ENCODE measurements at places on chromosomes 7 and 10. TPM values are rescaled to one million over a fixed set of nuclear protein-coding genes. Genes with fewer than 3 reads are reported as not detected.

Gene TEX47
- not detected for total RNA-seq

Gene OPALIN
- total RNA-seq: not detected

Gene SLC16A12
- not detected for total RNA-seq

Gene FAS
- 13.7 TPM for total RNA-seq

Gene MYOZ1
- not detected for total RNA-seq

Gene R3HCC1L
- total RNA-seq: 10.2 TPM

Gene INPP5A
- total RNA-seq: 20.7 TPM

All from airway epithelial cell (primary cell).